ENCODE measurements at places on chromosomes 16 and 17.

DNA sequence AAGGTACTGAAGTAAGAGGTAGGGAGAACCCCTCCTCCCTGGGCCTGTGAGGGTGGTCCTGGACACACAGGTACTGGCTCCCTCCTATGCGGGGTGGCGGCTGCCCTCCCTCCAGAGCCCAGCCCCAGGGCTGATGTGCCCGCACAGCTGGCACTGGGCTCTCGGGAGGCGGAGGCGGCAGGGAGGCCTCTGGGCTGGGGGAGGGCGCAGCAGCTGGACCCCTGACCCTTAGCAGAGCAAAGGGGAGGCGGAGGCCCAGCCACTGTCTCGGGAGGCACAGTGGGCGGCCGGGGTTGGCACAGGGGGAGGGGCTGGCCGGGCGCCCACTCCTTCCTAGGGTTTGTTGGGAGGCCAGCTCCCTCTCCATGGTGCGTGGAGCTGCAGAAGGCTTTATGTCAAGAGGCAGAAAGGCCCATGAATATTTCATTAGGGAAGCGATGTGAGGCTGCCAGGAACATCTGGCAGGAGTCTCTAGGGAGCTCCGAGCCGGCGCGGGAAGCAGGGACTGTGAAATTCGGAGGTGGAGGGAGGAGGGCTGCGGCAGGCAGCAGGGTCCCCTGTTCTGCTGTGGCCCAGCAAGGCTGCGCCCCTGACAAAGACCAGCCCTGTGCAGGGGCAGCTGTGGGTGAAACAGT is 44.1 kb upstream of the ACSF3 start:
- H3K27ac ChIP-seq: no peak overlapping the region
- H3K36me3 ChIP-seq: no peaks in the 10 kb centered on the region
- no peak overlapping the region for H3K4me3 ChIP-seq
- no peaks in the 10 kb centered on the region for H3K27me3 ChIP-seq

- DNase-seq: peak; percentile 31
- peak overlapping the region; percentile 6 for H3K4me3 ChIP-seq
- H3K27me3 ChIP-seq: no peaks in the 10 kb centered on the region
- peak overlapping the region; percentile 11 for H3K27ac ChIP-seq
- peaks cover 40% of the 10 kb centered on the region for H3K4me1 ChIP-seq
- H3K36me3 ChIP-seq: no peaks in the 10 kb centered on the region
These were observed 126.0 kb upstream of the SDK2 start for GRCh38 chr17:73770115-73770848.

GRCh38 chr16:75385507-75386152 is 47.7 kb downstream of the CFDP1 start:
- H3K27me3 ChIP-seq: no peaks in the 10 kb centered on the region
- no peaks in the 10 kb centered on the region for H3K36me3 ChIP-seq
- no peak for DNase-seq
- H3K27ac ChIP-seq: peak overlapping the region; percentile 46
- no peak overlapping the region for H3K4me3 ChIP-seq
- peaks cover 37% of the 10 kb centered on the region for H3K4me1 ChIP-seq

DNA sequence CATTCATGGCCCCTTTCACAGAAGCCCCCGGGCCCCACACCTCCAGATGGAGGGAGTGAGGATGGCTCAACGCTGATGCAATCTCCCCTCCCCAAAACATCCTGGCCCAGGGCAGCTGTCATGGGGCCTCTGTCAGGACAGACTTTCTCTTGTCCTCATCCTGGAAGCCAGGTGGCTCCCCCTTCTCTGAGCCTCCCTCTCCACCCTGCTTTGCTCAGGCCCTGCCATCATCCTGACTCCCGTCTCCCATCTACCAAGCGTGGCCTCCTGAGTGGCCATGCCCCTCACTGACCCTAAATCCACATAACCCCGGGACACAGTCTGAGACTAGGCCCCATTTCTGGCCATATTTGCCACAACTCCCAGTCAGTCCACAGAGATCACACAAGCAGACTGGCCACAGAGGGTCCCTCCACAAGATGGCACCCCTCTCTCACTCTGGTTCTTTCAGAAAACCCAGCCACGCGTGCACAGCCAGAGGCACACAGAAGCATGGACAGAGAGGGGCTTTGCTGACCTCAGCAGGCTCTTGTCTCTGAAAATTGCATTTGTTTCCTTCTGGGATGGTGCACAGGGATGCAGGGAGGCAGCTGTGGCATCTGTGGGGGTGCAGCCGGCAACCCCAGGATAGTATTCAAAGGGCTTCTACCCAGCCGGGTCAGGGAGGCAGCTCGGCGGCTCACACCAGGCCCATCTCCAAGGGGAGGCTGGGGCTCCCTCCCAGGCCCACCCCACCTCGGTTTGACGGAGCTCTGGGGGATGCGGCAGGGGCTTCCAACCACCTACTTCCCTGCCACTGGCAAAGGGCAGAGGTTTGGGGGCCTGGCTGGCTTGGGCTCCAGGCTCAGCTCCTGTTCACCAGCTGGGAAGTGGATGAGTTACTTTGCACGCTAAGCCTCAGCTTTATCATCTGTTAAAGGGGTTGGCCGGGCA is 16.9 kb downstream of the DOC2B start:
- H3K36me3 ChIP-seq: no peaks in the 10 kb centered on the region
- H3K4me3 ChIP-seq: no peak overlapping the region
- H3K27me3 ChIP-seq: no peaks in the 10 kb centered on the region
- no peak overlapping the region for H3K27ac ChIP-seq
- no peaks in the 10 kb centered on the region for H3K4me1 ChIP-seq
- no peak for DNase-seq

DNA sequence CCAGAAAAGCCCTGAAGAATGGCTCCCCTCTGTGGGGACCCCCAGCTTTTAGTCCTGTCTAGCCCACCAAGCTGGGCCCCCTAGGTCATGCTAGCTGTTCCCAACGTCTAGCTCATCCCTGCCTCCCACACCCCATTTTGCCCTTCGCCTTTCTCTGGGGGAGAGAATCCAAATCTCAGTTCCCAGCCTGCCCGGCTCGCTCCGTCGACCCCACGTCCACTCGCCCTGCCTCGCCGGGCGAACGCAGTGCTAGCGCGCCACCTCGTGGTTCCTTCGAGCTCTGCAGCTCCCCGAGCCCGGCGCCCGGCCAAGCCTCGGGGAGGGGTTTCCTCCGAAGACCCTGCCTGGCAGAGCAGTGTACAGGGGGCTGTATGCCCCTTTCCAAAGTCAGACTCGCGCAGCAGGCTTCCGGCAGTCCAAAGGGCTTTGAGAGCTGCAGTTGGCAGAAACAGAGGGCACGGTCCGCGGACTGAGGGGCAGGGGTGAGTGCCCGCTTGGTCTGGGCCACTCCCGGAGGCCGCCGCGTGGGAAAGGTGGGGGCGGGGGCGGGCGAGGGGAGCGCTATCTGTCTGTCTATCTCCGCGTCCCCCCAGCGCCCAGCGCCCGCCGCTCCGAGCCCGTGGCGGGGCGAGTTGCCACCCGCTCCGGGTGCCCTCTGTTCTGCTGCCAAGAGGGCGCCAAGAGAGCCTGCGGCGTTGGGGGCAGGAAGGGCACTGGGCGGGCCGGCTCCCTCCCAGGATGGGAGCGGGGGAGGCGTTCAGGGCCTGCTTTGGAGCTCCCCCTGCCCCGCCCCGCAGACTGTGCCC is 1.7 kb upstream of the DLX3 start:
- no peak overlapping the region for H3K27ac ChIP-seq
- H3K4me1 ChIP-seq: peaks cover 38% of the 10 kb centered on the region
- DNase-seq: no peak
- H3K27me3 ChIP-seq: peaks cover 23% of the 10 kb centered on the region

DNA sequence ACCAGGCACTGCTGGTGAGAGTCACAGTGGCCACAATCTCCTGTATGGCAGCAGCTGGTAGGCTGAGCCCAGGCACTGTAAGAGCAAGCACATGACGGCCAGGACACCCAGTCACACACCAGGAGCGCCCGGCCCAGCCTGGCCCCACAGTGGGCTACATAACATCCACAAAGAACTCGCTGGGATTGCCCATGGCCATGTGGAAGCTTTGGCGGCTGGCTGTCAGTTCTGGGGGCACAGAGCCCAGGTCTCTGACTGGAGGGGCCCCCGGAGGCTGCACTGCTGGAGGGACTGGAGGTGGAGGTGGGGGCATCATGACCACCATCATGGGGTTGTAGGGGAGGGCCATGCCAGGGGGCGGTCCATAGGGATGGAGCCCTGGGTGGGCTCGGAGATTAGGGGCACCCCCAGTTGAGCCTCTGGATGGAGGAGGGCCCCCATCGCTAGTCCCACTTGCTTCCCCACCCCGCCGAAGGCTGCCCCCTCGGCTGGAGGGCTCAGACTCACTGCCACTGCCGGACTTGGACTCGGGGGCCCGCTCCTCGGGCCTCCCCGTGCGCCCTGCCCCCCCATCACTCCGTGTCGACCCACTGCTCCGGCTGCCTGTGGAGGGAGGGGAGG is 6.1 kb downstream of the ACADVL start:
- DNase-seq: no peak
- H3K27me3 ChIP-seq: no peaks in the 10 kb centered on the region
- H3K4me1 ChIP-seq: no peaks in the 10 kb centered on the region

- no peaks in the 10 kb centered on the region for H3K36me3 ChIP-seq
- H3K27ac ChIP-seq: no peak overlapping the region
- H3K4me1 ChIP-seq: no peaks in the 10 kb centered on the region
- no peaks in the 10 kb centered on the region for H3K27me3 ChIP-seq
- no peak for DNase-seq
- no peak overlapping the region for H3K4me3 ChIP-seq
These were observed 805.5 kb upstream of the KIF2B start for GRCh38 chr17:53017227-53017626.

GRCh38 chr16:11160676-11161115 is 95.3 kb downstream of the SOCS1 start:
- H3K36me3 ChIP-seq: no peaks in the 10 kb centered on the region
- H3K27me3 ChIP-seq: no peaks in the 10 kb centered on the region
- no peak for DNase-seq
- H3K4me1 ChIP-seq: peaks cover 18% of the 10 kb centered on the region
- H3K4me3 ChIP-seq: no peak overlapping the region
